Astrocyte of the cerebellum (primary cell): ENCODE measurements at places on chromosomes 2 and 18.

DNA sequence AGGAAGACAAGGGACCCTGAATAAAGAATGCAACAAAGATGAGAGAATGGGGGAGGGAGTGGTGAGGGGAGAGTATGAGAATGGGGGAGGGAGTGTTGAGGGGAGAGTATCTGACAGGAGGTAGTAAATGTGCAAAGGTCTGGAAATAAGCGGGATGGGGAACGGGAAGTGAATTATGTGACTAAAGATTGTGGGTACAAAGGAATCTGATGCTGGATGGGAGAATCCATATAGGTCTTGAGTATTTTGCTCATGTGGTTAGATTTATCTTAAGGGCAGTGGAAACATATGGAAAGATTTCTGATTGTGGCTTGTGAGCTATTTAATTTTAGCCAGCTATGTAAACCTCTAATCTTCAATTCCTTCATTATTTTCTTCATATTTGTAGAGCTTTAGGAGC is 593.4 kb downstream of the DCC start:
- no peak for DNase-seq

GRCh38 chr18:55544014-55544413 is 44.0 kb downstream of the TCF4 start:
- no peak for DNase-seq

GRCh38 chr2:194619366-194619765 is 1037.7 kb upstream of the SLC39A10 start:
- no peak for DNase-seq

- DNase-seq = no peak
These were observed 17.5 kb downstream of the KIAA2012 start for GRCh38 chr2:202090530-202090929.

DNA sequence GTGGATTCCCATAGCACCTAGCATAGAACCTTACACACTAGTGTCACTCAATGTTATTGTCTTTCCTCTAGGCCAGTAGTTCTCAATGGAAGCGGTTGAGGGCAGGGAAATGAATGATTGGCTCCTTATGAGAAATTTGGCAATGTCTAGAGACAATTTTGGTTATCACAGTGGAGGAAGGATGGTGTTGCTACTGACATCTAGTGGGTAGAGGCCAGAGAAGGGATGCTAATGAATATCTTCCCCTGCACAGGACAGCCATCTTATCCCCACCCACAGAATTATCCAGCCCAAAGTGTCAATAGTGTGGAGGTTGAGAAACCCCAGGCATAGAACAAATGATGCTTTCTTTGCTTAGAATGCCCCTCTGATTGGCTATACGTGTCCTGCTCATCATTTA is 15.8 kb downstream of the C18orf63 start:
- no peak for DNase-seq

DNA sequence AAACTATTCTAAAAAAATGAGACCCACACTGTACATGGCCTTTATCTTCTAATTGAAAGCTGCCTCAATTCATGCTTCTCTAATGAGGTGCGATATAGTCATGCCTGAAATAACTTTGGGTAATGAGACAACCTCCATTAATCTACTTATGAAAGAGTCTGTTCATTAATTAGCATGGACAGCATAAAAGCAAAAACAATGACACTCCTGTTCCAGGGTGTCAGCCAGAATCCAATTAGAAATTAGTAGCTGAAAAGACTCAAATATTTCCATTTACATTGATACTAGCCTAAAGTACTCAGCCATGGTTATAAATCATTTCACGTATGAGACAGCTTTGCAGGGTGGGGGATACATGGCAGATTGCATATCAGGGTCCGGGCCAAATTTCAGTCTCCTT is 288.7 kb downstream of the AKAIN1 start:
- no peak for DNase-seq

- DNase-seq = no peak
These were observed 50.6 kb upstream of the TFCP2L1 start for GRCh38 chr2:121335294-121336290.

DNA sequence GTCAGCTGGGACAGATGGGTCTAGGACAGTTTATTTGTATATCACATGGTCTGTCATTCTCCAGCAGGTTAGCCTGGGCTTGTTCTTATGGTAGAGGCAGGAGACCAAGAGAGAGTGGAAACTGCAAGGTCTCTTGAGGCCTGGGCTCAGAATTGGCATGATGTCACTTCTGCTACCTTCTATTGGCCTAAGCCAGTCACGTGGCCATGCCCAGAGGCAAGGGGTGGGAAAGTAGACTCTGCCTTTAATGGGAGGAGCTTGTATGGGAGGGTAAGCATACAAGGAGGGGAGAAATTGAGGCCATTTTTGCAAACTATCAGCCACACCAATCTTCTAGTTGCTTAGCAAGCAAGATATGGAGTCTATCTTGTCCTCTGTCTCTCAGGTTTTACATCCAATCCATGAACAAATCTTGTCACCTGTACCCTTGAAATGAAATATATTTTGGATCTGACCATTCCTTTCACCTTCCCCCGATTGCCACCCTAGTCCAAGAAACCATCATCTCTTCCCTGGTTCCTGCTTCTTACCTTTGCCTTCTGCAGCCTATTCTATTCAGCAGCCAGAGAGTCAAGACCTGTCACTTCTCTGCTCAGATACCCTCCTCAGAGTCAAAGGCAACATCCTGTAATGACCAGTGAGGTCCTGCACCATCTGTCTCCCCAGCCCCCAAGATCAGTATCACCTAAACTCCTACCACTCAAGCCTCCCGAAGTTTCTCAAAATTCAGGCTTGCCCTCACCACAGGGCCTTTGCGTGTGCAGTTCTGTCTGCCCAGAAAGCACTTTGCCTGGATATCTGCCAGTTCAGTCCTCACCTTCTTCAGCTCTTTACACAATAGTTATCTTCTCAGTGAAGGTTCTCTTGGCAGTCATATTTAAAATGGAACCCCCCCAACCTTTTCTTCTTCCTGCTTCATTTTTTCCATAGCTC is 240.0 kb downstream of the LOXHD1 start:
- no peak for DNase-seq

- no peak for DNase-seq
These were observed 25.2 kb upstream of the FAM117B start for GRCh38 chr2:202609381-202610145.

- no peak for DNase-seq
These were observed 124.3 kb downstream of the XRCC5 start for GRCh38 chr2:216233281-216233995.

GRCh38 chr2:166179201-166179600 is 51.4 kb upstream of the SCN1A start:
- no peak for DNase-seq

- no peak for DNase-seq
These were observed 94.6 kb downstream of the PMAIP1 start for GRCh38 chr18:59994357-59994756.

DNA sequence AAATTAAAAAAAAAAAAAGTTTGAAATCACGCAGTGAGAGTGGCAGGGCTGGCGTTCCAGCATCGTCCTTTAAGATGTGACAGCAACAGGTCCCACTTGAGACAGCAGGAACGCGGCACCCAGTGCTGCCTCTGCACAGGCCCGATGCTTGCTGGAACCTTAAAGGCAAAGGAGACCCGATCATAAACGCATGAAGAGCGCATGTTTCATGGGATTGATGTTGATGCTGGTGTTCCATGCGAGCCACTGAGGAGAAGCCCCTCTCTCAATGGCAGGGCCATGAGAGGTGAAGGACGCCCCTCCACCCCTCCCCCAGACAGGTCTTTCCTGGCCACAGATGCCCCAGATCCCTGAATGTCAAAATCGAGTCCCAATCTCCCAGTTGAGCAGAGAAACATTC is 17.9 kb upstream of the ALPI start:
- DNase-seq = no peak

- no peak for DNase-seq
These were observed 86.2 kb downstream of the SDC1 start for GRCh38 chr2:20138696-20139095.

- DNase-seq = no peak
These were observed 140.4 kb downstream of the MTX2 start for GRCh38 chr2:176409671-176410070.

- DNase-seq = peak; percentile 70
These were observed 489.9 kb downstream of the NYAP2 start for GRCh38 chr2:225889452-225889851.

GRCh38 chr2:128301501-128301966 is 17.1 kb downstream of the HS6ST1 start:
- DNase-seq = peak; percentile 92

- no peak for DNase-seq
These were observed 161.4 kb downstream of the BCL2 start for GRCh38 chr18:63158012-63158631.

GRCh38 chr2:150296770-150297546 is 190.5 kb downstream of the RND3 start:
- no peak for DNase-seq

- DNase-seq = peak; percentile 56
These were observed 61.9 kb upstream of the CREB1 start for GRCh38 chr2:207467716-207468347.

GRCh38 chr18:79581406-79581805 is 98.2 kb upstream of the CTDP1 start:
- DNase-seq = no peak

DNA sequence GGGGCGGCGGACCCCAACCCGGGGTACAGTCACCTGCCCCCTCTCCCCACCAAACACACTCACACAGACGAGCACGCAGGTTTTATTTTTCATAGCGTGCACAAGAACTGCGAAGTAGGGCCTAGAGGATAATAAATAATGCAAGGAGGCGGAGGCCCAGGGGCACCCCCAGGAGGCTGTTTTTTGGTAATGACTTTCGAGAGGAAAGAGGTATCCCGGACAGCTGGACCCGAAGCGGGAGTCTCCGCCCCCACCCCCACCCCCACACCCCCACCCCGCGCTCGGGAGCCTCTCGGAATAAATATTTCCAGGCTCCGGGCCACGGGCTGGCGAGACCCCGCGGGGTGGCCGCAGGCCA is 3.4 kb downstream of the CYP26B1 start:
- no peak for DNase-seq

- DNase-seq = no peak
These were observed 75.6 kb downstream of the LDAH start for GRCh38 chr2:20747317-20747716.

DNA sequence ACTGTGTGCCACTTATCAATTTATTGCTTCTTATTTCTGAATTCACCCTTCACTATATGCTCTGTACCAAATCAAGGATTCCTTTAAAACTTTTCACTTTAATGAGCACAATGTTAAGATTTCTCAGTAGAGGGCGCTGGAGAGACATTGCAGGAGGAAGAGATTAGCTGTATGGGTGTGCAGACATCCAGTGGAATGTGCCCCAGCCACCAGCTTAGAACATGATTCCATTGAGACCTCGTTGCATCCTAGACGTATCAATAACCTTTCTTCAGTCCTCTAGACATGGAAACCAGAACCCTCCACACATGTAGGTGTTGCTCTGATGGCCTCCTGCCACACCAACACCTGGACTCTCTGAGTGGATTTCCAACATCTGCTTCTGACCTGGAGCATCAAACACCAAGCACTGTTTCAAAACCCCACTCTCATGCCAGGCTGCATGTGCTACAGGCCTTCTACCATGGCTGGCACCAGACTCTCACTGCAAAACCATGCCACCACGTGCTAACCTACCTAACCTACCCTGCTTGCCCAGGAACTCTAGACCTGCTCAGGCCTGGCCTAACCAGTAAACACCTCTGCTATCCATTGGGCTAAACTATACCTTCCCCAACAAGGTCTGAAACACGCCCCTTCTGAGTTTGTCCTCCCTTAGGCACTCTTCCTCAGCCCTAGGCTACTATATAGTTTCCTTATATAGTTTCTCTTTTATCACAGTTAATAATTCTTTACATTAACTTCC is 633.2 kb upstream of the PKDCC start:
- peak; percentile 13 for DNase-seq

- no peak for DNase-seq
These were observed 17.7 kb downstream of the ST6GAL2 start for GRCh38 chr2:106868275-106868674.

DNA sequence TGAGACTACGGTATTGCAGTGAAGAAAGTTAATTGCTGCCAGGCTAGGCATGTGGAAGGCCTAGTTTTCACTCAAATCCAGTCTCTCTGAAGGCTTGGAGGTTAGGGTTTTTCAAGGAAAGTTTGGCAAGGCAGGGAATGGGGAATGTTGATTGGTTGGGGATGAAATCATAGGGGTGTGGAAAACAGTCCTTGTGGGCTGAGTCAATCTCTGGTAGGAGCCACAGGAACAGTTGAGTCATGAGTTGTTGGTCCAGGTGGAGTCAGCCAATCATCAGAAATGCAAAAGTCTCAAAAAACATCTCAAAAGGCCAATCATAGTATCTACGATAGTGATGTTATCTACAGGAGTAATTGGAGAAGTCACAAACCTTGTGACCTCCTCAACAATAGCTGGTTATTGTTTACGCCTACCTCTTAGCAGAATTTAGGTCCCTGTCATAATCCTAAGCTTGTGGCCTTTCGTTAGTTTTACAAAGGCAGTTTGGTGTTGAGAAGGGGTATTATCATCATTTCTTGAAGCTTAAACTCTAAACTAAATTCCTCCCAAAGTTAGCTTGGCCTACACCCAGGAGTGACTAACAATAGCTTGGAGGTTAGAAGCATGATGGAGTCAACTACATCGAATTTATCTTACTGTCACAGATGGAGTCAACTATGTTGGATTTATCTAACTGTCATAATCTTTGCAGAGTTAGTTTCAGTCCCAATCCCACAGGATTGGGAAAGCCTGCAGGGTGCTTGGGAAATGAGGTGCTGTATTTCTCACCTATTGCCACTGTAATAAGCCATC is 33.7 kb upstream of the APCDD1 start:
- peak; percentile 58 for DNase-seq

GRCh38 chr18:29153091-29153490 is 976.2 kb upstream of the CDH2 start:
- no peak for DNase-seq

- no peak for DNase-seq
These were observed 124.4 kb downstream of the CCDC178 start for GRCh38 chr18:33316146-33316587.

DNA sequence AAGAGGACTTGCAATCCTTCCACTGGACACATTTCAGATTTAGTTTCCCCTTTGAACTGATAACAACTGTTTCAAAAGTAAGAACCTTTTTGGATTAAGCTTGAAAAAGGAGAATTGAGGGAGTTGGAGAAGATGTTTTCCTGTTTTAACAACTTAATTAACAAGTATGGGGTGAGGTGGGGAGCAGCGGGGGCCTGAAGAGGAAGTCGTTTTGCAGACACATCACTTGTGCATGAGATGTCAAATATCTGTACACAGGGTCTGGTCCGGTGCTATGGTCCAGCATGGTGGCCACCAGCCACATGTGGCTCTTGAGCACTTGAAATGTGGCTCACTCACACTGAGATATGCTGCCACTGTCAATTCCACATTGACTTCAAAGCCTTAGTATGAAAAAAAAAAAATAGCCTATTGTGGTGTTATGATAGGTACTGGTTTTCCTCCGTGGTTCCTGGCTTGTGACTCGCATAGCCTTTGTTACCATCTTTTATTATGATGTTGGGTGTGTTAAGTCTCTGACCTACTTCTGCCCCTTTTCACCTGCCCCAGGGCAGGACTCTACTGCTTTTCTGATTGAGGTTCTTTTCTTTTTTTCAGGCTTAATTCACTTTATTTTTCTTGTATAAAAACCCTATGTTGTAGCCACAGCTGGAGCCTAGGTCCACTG is 205.5 kb downstream of the BCL2 start:
- no peak for DNase-seq

GRCh38 chr2:98757904-98758421 is 27.0 kb upstream of the MGAT4A start:
- peak; percentile 96 for DNase-seq
